ENCODE measurements at places on chromosomes 11 and 22.

GRCh38 chr22:37781434-37782059, 26.2 kb upstream of the GCAT start:
- DNase-seq = no peak

- no peak for DNase-seq
Measured at GRCh38 chr11:72597721-72598120, 76.5 kb downstream of the PDE2A start.

DNA sequence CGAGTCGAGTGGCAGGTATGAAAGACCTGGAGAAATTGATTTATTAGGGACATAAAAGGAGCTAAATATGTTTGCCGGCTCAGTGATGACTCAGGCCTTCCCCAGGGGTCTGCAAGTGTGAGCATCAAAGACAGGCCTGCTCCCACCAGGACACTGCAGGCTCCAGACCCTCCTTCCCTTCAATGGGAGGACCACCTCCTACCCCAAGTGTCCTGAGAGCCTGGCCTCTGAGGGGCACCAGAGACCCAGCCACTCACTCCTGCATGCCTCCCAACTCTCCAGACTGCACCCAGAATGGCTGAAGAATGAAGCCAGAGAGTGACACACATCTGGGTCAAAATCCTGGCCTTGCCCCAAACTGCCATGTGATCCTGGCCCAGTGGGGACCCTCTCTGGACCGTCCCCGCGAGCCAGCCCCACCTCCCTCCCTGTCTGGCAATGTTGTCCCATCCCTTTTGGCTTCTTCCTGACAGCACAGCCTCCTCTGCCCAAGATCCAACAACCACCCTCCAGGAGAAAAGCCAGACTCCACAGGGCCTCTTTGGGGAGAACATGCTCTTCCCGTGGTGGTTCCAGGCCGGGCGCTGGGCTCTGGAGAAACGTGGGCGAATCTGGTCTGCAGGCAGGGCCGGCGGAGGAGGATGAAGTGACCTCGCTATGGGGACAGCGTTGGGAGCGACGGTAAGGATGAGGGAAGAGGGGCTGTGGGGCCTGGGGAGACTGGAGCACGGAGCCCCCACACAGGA, 36.2 kb downstream of the CYTH4 start:
- DNase-seq = no peak

- DNase-seq = no peak
Measured at GRCh38 chr11:66420671-66421476, at the start of gene NPAS4. NPAS4 (plus strand) TSS chr11:66421035; CDS start chr11:66421180, 145 bp downstream.

GRCh38 chr11:102110761-102111010, 439 bp downstream of the YAP1 start:
- DNase-seq = no peak

GRCh38 chr11:130761560-130762220, 154.6 kb downstream of the SNX19 start:
- no peak for DNase-seq

DNA sequence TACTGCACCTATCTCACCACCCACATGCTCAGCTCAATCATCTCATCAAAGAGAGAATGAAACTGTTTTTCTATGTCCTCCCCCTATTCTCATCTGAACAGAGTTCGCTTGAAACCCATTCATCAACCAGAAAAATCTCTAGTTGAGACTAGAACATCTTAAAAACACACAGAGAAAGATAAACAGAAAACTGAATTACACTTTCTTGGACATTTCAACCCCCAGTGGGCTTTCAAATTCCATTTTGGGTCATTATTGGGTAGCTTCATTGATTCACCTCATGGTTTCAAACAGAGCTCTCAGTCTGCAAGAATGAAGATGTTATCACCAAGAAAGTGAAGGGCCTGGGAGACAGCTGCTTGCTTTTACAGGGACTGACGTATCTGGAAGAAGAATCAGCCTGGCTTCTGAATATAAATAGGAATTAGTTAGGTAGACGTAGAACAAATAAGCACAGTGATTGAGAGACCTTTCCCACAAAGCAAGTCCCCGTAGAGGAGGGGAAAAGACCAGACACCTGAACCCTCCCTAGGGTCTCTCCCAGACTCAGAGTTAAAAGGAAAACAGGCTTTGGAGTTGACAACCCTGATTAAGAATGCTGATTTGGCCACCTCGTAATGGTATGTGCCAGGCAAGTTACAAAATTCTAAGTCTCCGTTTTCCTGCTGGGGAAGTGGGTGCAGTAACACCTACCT, 155.7 kb downstream of the BBOX1 start:
- DNase-seq = no peak

DNA sequence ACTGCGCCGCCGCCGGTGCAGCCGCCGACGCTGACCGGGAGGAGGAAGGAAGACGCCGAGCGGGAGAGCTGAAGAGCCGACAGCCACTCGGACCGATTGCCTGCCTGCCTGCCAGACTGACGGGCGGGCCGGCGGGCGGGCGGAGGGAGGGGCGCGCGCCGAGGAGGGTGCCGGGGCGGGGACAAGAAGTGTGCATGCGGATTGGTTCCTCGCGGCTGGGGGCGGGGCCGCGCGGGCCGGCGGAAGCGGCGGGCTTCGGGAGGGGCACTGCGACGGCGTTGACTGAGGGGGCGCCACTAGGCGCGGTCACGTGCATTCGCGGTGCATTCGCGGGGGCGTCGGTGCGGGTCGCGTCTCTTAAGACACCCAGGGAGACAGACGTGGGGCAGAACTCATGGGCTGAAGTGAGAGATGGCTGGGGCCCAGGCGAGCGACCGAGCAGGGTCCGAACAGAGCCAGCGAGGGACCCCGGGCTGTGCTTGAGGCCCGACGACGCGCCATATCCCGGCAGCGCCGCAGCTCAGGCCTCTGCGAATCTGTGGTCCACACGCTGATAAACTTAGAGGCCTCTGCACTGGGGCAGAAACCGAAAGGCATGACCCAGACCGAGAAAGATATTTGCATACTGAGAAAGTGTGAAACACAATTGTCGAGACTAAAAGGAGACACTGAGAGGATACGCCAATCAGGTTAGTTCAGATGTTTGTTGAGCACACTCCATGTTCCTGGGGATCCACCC, at the start of gene MAPK1:
MAPK1 (minus strand) TSS at position 118 of the 739 bp plus-strand sequence. CDS start 205 bp downstream, outside the sequence.
- peak; percentile 93 for DNase-seq

GRCh38 chr22:33192156-33192555, 134.0 kb upstream of the SYN3 start:
- no peak for DNase-seq

DNA sequence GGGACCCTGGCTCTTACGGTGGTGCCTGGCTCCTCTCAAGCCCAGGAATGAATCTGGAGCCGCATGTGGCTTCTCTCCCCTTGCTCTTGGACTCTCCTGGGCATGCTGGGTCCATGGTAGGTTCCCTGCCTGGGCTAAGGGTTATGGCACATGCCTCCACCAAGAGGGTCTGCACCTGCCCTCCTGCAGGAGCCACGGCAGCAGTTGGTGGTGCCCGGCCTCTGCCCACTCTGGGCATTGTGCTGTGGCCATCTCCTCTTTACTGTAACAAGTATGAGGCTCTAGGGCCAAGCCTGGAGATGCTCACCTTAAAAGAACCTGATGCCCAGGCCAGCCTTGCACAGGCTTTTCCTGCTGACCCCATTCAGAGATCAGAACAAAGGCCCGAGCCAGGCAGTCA, 104.0 kb upstream of the PITPNB start:
- DNase-seq = no peak

GRCh38 chr11:70028147-70028855, 49.8 kb upstream of the ANO1 start:
- DNase-seq = no peak

DNA sequence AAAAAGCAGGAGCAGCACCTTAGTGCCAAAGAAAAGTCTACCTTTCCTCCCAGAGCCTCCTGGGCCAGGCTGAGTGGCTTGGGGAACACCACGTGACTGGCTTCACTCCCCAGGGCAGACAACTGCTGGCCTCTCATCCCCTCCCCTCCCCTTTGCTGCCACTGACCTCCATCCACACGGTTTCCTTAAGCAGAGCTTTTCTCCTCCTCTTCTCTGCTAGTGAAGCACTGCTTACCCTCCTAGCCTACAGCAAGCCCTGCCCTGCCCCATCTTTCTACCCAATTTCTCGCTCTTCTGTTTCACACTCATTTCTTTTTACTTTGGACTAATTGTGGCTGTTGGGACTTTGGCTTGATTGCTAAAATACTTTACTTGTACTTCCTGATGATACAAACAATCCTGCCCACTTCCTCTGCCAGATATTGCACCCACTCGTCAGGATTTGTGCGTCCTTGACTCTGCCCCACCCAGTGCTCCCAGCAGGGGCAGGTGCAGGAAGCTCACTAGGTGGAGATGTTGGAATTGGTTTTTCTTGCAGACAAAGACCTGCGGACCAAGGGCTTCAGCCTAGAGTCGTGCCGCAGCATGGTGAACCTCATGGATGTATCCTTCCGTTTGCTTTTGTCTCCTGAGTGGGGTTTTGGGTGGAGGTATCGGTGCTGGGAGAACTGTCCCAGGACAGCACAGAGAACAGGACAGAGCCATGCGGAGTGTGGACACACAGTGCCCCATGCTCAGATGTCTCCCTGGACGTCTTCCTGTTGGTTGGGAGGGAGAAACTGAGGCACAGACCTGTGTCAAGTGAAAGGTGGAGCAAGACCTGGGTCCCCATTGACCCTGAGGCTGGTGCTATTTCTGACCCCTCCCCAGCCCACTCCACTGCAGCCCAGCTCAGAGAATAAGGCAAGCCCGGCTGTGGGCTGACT, 27.3 kb downstream of the CAPN1 start:
- no peak for DNase-seq

GRCh38 chr11:17915500-17916143, 97.2 kb downstream of the SERGEF start:
- no peak for DNase-seq

DNA sequence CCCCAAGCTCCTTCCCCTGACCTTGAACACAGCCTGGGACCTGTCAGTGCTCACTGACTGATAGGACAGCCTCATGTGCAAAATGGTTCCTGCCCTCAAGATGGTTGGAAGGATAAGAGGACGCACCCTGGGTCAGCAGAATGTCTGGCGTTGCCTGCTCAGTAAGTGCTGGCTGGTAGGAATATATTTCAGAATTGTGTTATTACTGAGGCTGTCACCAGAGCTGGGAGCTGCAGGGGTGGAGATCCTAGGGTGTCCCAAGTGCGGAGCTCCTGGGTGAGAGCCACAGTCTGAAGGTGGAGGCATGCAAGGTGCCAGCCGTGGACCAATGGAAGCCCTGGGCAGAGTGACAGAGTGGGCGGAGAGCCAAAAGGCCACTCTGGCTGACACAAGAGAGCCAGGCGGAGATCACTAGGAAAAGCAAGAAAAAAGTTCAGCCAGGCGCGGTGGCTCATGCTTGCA, 1.0 kb upstream of the SEC14L4 start:
- DNase-seq = no peak

DNA sequence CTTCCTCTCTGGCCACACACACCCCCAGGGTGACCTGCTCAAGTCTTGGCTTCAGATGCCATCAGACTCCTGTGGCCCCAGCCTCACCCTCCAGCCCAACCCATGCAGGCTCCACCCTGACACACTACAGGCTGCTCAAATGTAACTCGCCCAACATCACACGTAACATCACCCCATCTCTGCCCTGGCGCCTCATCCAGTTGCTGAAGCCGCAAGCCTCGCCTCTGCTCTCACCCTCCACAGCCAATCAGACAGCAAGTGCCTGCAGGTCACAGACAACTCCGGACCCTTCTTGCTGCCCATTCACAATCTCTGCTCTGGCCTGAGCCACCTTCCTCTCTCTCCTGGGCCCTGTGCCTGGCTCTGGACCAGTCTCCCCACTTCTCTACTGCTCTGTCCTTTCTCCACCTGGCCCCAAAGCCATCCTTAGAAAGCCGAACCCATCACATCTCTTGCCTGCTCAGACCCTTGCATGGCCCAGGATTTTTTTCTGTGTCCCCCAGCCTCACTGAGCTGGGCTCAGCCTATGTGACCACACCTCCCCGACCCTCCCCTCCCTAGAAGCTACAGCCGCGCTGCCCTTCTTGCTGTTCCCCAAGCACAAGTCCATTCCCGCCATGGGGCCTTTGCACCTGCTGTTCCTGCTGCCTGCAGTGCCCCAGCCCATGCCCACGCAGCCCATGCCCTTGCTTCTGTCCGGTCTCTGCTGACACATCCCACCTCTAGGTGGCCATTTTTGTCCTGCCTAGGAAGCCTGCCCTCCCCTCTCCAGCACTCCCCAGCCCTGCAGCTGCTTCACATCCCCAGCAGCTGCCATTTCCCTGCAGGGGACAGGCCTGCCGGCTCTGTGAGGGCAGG, 333.9 kb downstream of the CTTN start:
- no peak for DNase-seq

GRCh38 chr11:16799221-16799620, 60.8 kb downstream of the C11orf58 start:
- no peak for DNase-seq

DNA sequence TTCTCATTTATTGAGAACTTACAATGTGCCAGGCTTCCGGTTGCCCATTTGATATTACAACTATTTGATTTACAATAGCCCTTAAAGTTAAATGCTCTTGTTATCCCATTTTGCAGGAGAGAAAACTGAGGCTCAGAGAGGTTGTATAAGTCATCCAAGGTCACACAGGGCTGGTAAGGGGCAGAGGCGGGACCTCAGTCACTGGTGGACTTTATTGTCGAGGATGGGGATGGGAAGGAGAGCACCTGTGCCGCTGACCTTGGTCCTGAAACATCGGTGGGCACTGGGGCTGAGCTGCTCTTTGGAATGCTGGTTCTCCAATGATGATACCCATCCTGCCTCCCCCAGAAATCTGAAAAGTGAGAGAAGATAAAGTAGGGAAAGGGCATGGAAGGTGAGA, 265.4 kb downstream of the MIAT start:
- DNase-seq = no peak

DNA sequence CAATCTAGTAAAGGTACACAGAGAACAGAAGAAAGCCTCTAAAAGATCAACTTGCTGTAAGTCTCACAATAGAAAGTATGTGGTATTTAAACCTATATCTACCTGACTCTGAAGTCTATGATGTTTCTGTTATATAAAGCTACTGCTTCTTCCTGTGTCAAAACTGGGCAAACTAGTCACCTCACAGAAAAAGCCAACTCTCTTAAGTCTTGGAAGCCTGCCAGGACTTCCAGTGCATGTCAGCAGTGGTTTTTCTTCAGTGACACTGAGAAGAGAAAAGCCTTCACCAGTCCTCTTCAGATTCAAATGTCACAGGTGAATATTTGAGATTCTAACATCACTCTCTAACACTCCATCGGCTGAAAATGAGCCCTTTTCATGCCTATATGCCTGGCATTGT, 808.0 kb downstream of the DLG2 start:
- DNase-seq = no peak

- no peak for DNase-seq
Measured at GRCh38 chr11:66334605-66335442, 1.4 kb downstream of the RIN1 start.

- DNase-seq = no peak
Measured at GRCh38 chr22:36088292-36088691, 59.7 kb upstream of the RBFOX2 start.

DNA sequence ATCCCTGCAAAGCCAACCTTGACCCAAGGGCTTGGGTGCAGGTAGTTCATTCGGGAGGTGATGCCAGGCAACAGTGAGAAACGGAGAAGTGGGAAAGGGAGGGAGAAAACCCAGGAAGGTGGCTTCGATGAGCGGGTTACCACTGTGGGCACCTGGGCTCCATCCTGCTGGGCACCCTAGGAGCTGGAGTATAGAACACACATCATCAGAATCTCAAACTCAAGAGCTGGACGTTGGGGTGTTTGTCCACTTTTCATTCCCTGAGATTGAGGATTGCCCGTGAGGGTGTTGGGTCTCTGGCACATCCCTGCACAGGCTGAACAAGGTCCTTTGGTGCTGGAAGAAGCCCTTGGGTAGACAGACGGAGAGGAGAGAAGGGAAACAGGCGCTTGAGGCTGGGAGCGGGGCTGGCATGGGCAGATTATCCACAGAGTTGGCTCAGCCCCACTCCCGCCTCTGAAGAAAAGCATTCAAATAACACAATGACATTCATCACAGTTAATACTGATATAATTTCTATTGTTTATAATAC, 70.4 kb downstream of the LRRC32 start:
- DNase-seq = no peak
